Tongue (tissue), 3 donors: ENCODE measurements at places on chromosomes 5 and 9. TPM values are rescaled to one million over a fixed set of nuclear protein-coding genes. Genes with fewer than 3 reads are reported as not detected.

GRCh38 chr5:89060768-89061167 lies 177.8 kb upstream of the MEF2C start:
- DNase-seq: no peak

ECM2 gene
- 27.5 TPM for total RNA-seq

DNA sequence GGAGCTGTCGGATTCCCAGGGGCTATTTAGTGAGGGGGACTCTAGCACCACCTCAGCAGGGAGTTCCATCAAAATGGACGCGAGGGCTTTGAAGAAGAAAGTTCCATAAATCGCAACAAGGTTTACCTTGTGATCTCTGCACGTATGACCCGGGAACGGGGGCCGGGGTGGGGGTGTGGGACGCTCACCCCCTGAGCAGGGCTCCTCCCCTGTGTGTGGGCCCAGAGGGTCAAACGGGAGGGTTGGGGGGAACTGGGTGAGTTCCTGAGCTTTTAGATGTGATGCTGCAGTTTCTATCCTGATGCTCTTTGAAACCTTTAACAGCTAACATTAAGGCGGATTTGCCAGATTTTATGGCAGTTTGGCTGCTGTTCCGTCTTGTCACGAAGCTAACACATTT lies 18.9 kb upstream of the LRRC14B start:
- no peak for DNase-seq

DNA sequence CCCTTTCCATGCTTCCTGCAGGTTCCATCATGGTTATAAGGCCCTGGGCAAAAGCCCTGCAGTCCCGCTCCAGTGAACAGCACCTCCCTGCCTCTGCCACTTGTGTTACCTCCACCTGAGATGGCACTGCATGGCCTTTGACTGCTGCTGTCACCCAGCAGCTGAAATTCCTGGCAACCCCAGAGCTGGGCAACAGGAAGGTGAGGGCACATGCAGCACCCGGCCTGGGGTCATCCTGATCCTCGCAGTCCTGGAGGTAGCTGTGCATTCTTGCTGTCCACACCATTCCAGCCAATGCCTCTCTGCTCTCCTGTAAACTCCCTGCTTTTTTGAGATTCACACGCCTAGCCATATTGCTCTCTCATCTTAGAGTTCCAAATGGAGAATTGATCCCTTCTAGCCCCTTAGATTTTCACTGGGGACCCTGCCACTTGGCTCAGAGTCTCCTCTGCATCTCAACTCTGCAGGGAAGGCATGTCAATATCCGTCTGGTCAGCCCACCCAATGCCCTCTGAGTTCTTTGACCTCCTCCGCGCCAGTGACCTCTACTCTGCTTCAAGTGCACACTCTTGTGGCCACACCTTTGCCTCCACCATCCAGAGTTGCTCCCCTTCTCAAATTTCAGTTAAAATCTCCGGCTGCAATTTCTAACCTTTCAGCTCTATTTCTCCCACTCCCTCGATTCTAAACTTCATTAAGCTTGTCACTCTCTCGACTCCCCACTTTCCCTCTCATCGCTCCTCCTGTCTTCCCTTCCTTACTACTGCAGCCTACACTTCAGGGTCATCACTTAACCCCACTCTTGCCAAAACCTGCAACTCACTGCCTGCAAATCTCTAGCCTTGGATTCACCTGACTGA lies 93.4 kb downstream of the ANKH start:
- DNase-seq: no peak

FOXD4L3 gene
- total RNA-seq: not detected
